EH (cell line): ENCODE measurements at places on chromosomes 3 and 15.
A peak's percentile ranks its signal among the peaks of the same experiment; 100 is the strongest.

- no peak for DNase-seq
Measured at GRCh38 chr3:74571118-74571517, 43.3 kb downstream of the CNTN3 start.

DNA sequence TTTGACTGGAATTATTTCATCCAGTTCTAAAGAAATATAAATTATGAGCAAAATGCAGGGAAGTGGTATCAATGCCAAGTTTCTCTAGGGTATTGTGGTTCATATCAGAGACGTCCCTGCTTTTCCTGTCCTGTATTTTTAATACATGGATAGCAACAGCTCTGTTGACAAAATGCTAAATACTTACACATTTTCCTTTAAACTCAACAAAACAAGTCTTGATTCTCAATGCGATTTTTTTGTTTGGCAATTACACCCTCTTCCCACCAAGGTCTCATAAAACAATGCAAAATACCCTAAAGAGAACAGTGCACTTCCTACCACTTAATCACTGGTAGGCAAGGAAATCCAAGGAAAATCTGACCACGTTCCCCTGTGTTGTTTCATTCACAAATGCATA lies 120.0 kb downstream of the DUT start:
- DNase-seq: no peak

GRCh38 chr3:143314251-143315093 lies 194.9 kb downstream of the CHST2 start:
- peak; percentile 31 for DNase-seq

DNA sequence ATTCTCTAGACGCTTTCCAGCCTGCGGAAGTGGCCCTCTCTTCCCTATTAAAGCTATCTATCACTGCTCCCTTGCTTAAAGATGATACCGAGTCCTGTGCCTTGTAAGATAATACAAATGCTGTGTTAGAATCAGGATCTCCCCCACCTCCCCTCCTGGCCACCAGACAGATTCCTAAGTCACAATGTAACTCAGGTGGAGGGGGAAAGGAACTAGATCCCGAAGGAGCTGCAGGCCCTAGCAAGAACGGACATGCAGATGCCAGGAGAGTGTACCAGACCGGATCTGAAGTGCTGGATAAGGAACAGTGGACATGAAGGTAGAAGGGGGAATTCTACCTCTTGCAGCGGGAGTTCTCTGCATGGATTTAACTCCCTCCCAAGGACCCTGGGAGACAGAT lies 230.7 kb upstream of the LYSMD4 start:
- DNase-seq: no peak
